IPS DF 19.7 (cell line): ENCODE measurements at places on chromosomes 5 and 9.

- DNase-seq, result no peak
Observed at GRCh38 chr5:132692632-132692967, 18.8 kb downstream of the IL4 start.

DNA sequence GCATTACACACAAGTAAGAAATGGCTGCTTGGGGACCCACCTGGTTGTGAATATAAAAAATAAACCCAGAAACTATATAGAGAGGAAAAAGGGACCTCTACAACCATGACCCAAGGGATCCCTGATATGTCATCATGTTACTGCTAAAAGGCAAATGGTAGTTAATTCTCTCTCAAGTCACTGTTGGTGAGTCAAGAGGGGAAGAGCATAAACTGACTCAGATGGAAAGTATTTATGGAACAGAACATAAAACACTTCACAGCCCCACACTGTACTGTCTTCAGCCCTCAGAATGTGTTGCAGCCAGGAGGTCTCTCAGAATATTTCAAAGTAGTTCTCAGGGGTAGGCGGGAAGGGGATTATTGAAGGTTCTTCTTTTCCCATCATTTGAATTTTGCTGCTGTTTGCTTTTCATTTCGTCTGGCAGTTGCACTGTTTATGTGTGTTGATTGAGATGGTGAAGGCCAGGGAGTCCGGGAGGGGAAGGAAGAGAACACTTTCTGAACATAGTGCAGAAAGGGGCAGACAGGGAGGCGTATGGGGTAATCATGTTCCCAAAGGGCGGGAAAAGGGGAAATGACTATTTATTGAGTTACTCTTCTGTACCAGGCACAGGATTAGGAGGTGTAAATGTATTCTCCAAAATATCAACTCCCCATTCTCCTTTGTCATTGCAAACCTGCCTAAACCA lies 85.5 kb downstream of the TEK start:
- DNase-seq, result no peak

GRCh38 chr5:22554475-22554874 lies 298.7 kb downstream of the CDH12 start:
- DNase-seq, result no peak

GRCh38 chr9:87602933-87603643 lies 105.4 kb downstream of the DAPK1 start:
- DNase-seq, result no peak

- DNase-seq, result no peak
Observed at GRCh38 chr9:101508211-101508610, 25.4 kb upstream of the RNF20 start.

GRCh38 chr5:25823330-25823873 lies 1178.6 kb upstream of the CDH10 start:
- no peak for DNase-seq

GRCh38 chr5:135356522-135357318 lies 42.3 kb downstream of the MACROH2A1 start:
- DNase-seq, result no peak

- no peak for DNase-seq
Observed at GRCh38 chr5:133718457-133718856, 106.1 kb upstream of the FSTL4 start.

DNA sequence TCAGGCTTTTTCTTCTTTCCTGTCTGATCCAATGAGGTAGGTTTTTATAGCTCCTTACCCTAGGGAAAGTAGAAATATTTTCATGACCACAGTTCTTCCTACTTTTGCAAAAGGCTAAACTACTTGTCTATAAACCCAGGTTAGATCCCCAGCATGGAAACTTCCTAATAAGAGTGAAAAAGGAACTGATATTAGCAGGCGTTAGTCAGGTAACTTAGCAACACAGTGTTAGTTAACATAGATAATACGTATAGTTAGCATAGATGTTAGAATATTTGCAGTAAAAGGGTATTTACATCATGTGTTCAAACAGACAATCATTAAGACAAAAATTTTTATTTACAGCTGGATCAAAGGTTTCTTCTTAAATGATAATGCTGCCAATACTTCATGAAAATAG lies 162.9 kb upstream of the DAB2 start:
- no peak for DNase-seq

DNA sequence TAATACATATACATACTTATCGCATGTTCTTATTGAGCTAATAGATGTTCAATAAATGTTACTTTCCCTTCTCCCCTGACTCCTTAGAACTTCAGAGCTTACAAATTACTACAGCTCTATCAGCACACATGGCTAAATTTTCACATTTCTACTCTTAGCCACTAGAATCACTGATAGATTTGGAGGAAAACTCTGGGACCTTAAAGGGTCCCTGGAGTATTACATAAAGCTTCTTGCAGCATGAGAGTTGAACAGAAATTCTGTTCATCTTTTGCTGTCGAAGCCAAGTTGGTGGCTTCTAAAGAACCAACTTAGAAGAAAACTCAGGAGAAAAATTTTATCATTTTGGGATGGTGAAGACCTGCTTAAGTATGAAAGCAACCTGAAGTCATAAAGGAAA lies 15.5 kb downstream of the B4GALT1 start:
- no peak for DNase-seq

DNA sequence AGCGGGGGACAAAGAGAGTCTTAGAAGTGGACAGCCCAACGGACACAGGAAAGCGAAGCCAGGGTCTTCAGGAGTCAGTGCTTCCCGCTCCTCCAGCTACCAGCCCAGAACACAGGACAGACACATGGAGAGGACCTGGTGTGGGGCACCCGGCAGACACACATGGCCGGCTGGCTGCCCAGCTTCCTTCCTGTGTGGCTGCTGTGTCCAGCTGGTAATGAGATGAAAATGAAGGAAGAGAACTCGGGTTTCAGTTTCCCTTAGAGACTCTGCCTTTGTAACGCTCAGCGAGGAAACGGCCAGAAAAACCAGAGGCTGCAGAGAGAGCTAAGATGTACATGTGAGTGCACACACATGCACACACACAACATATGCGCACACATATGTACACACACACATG lies 87.5 kb downstream of the SECISBP2 start:
- no peak for DNase-seq

- peak; percentile 9 for DNase-seq
Observed at GRCh38 chr5:180718810-180719453, 20.9 kb downstream of the OR2Y1 start.
